Epithelial cell of proximal tubule (primary cell): ENCODE measurements at places on chromosomes 11 and 22. TPM values are rescaled to one million over a fixed set of nuclear protein-coding genes. Genes with fewer than 3 reads are reported as not detected.

MRGPRG gene
- total RNA-seq: not detected in 2 replicates

DNA sequence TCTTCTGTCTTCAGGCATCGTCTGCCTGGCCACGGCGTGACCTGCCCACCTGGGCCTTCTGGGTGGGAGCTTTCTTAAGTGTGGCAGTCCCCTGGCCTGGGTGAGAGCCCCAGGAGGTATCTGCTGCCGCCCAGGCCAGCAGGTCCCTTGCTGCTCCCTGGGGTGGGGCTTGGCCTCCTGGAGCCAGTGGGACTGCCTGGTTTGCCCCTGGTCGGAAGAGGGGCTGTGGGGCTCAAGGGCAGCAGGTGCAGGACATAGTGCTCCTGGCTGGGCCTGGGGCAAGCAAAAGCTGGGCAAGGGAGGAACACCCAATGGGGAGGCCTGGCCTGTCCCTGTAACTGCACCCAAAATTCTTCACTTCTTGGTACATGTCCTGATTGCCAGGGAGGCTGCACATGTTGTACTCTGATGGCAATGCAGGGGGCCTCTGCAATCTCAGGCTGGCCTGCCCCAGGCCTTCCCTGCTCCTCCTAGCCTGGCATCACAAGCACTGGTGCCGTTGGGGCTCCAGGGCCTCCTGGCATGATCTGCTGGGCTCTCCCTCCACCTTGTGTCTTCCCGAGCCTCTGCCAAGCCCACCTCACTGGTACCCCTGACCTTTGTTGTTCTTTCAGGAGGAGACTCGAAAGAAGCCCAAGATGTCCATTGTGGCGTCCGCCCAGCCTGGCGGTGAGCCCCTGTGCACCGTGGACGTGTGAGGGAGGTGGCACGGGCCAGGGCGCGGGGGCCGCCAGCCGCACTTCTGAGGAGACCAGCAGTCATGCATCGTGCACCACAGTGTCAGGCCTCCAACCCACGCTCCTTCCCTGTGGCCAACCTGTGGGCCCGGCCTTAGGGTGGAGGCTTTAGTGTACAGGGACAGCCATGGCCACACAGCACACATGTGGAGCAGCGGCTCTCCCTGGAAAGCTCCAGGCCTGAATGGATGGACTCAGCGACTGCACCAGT, 6.2 kb upstream of the RANBP1 start:
- no peak for DNase-seq

GRCh38 chr11:12318791-12319438, 58.5 kb upstream of the PARVA start:
- no peak for DNase-seq

GRCh38 chr11:19817870-19818269, 105.2 kb downstream of the NAV2 start:
- DNase-seq: no peak

DNA sequence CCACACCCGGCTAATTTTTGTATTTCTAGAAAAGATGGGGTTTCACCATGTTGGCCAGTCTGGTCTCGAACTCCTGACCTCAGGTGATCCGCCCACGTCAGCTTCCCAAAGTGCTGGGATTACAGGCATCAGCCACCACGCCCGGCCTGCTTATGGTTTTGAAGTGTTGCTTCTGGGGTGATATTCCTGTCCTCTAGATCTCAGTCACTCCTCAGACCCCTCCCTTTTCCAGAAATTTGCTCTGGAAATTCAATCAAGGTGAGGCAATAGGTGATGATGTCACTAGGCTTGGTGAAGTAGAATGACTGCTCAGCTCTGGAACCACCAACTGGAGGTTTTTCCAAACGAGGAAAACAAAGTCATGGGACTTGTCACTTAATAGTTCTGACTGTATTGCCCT, 36.6 kb upstream of the CREB3L1 start:
- DNase-seq: no peak

- no peak for DNase-seq
Measured at GRCh38 chr22:43901976-43902643, 10.3 kb upstream of the PNPLA5 start.

DNA sequence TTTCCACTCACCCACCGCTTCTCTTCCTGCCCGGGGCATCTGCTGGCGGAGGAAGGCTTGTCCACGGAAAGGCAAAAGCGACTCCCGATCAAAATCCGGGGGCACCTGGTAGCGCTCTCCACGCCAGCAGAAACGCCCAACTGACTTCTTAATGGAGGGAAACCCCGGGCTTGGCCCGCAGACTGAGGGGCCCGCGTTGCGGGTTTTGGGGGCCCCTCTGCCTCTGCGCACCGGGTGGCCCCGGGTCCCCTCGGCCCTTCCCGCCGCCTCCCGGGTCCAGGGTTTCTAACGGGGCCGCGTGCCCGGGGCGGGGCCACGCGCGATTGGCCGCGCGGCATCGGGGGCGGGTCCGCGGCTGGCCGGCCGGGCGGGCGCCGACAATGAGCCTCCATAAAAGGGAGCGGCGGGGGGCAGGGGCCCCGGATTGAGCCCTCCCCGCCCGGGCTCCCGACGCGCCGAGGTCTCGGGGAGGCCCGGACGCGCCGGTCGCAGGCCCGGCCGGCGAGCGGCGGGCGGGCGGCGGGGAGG, at the start of gene SPINDOC:
Gene SPINDOC, plus strand, starts transcription at position 422 of the 528 bp plus-strand sequence. CDS start 231 bp downstream, outside the sequence.
- no peak for DNase-seq

DNA sequence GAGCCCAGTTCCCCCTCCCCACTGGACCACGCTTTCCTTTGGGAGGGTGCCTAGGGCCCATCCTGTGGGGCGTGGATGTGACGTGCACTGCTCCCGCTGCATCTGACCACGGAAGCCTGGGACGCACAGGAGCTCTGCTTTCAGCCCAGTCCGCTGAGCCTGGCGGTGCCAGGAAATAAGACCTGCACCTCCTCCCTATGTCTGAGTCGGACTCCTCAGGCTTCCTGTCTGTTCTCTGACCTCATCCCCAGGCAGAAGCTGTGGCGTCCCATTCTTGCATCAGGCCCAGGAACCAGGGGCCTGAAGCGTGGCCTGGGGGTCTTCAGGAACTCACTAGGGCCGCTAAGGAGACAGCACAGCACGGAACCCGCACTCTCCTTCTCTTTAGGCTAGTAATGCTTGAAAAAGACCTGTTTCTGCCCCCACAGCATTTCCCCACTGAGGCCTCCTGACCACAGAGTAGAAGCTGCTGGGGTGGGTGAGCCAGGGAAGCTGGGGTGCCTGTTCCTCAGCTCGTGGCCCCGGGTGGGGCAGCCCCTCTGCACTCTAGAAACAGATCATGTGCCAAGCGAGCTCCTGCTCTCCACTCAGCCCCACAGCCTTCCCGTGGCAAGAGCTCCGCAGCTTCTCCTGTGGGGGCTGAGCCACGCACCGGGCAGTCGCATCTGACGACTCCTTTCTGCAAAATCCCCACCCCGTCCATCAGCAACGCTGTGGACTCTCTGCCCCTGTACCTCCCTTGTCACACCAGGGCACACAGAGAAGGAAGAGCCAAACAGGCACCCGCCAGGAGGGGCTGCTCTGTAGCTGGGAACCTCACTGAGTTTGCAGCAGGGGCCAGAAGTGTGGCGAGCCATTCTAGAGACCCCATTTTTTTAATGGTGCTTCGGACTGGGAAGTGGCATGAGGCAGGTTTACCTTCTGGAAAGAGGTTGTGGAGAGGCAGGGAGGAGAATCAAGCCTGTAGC, 22.6 kb downstream of the MOV10L1 start:
- DNase-seq: no peak

DNA sequence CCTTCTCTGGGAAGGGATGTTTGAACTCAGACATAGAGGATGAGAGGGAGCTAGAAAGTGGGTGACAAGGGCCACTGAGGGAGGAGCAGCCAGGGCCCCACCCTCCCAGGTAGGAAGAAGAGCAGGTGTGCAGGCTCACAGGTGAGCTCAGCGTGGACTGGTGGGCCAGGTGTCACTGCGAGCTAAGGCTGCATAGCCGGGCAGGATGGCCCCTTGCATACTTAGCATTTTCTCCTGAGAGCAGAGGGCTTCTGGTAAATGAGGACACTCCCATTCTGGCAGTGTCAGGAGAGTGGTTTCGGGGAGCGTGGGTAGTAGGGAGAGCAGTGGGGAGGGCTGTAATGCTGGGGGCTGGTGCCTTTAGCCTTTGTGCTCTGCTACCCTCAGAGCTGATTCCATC, 843.4 kb downstream of the TBC1D22A start:
- no peak for DNase-seq

DNA sequence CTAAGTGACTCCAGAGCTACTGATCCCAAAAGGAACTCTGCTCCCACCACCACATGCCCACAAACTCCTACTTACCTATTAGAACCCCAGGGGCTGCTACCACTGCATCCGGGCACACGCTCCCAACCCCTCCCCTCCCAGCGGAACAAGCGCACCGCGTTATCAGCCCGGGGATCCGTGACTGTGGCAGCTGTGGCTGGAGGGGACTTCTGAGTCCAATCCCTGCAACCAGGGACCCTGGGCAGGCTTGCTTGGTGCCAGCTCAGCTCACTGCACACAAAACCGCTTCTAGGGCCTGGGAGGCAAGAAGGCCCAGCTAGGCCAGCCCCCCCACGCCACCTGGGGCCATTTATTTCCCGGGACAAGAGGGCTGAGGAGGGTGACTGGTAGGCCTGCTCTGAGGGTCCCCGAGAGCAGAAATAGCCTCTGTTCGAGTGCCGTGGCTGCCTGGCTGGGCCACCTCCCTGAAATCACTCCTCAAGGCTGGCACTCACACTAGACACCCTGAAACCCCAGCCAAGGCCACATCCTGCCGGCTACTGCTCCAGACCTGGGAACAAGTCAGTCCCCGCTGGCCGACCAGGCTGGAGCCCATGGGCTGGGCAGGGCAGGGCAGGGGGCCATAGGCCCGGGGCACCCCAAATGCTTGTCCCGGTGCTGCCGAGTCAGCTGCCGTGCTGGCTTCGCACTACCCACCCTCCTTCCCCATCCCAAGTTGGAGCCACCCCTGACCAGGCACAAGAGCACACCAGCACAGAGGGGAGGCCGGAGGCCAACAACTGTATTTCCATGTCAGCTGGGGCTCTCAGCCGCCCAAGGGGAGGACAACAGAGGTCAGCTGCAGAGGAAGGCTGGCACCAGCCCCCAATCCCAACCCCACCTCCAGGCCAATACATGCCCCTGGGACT, 1.9 kb upstream of the IFITM10 start:
- DNase-seq: no peak

DNA sequence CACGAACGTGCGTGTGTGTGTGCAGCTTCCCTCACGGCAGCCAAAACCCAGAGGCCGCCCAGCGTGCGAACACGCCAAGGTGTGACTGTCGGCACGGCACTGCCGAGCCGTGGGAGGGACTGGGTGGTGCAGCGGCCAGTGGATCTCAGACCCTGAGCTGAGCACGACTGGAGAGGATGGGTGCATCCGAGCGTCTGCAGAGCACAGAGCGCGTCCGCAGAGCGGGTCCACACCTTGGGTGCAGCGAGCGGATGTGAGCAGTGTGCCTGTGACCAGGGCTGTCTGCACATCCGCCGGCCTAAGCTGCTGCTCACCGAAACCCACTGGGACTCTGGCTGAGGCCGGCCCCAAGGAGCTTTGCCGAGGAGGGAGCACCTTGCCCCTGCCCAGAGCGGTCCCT, 22.7 kb downstream of the PTDSS2 start:
- DNase-seq: no peak

DNA sequence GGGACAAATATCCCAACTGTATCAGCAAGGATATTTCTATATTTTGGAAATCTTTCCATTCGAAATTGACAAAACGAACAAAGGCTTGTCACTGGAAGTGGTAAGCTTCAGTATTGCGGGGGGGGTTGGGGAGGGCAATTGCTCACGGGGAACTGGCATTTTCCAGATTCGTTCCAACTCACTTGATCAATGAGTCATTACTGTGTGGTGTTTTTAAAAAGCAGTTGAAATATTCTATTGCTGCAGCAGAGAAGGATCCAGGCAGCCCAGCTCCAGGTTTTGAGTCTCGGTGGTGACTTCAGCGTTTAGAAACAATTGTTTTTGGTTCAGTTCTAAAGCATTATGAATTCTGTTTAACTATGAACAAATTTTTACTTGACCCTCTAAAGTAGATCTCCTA, 33.8 kb upstream of the FBLN1 start:
- peak; percentile 51 for DNase-seq

DNA sequence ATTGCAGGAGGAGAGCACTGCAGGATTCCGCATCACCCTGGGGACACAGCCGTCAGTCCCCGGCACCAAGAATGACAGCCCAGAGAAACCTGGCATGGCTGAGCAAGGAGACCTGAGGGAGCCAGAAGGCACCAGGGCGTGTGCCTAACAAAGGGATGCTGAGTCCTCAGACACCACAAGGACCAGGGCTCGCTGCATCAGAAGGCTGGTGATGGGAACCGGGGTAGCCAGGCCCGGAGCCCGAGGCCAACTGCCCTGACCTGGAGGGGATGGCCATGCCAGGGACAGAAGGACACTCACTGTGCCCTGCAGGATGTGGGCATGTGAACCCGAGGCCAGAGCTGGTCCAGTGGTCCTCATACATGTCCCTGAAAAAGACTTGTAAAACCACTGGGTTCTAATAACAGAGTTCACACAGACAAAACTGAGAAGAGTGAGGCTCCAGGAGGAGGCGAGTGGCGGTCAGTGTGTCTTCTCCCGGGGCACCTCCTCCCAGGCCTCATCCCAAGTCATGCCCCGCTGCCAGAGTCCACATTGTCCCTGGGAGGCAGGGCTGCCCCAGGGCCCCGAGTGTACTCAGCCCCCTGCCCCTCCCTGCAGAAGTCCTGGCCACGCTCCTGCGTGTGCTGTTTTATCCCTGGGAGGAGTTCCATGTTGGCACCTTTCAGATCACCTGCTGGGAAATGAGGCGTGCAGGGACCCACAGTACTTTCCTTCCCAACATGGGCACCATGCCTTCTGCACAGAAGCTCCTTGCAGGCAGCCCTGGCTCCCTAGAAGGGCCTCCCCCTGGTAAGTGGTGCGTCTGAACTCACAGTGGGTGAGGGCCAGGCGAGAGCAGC, 42.5 kb downstream of the TBX1 start:
- no peak for DNase-seq

ZFTA gene
- 12.7 and 17.4 TPM in 2 replicates for total RNA-seq

SELENOO gene
- total RNA-seq: 31.0 and 31.1 TPM in 2 replicates

- no peak for DNase-seq
Measured at GRCh38 chr11:77828926-77829325, 8.0 kb downstream of the AAMDC start.

FAM181B gene
- total RNA-seq: 0.06 and 0.14 TPM in 2 replicates
